ENCODE measurements at places on chromosomes 7 and 10.

GRCh38 chr10:24390146-24390700, 181.3 kb downstream of the KIAA1217 start:
- no peak for DNase-seq

DNA sequence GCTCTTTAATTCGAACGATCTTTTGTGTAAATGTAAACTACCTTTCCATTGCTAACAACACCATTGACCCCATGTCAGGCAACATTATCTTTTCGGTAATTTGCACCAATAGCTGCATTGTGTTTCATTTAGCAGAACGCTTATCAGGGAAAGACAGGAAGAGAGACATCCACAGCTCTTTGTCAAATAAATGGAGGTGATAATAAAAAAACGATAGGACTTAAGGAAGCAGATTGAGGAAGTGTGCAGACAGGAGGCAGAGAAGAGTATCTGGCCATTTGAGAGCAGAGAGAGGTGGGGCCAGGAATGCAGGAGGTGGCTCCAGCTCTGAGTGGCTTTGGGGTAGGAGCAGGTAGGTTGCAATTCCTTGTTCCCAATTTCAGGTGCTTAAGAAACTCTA, 37.5 kb upstream of the ADARB2 start:
- no peak for DNase-seq

GRCh38 chr7:114766041-114766356, 155.9 kb upstream of the MDFIC start:
- DNase-seq: no peak

GRCh38 chr10:114064151-114065048, 20.7 kb downstream of the ADRB1 start:
- DNase-seq: no peak

- DNase-seq: no peak
Measured at GRCh38 chr7:27652518-27652917, 10.2 kb downstream of the HIBADH start.

DNA sequence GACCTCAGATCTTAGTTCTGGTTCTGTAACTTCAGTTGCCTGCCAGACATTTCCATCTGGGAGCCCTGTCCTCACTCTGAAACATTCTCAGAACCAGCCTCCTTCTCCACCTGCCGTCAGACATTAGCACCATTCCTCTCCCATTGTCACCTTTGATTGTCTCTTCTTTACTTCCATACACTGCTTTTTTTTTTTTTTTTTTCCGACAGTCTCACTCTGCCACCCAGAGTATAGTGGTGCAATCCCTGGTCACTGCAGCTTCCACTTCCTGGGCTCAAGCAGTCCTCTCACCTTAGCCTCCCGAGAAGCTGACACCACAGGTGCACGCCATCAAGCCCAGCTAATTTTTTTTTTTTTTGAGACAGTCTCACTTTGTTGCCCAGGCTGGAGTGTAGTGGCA, 21.1 kb upstream of the HIPK2 start:
- DNase-seq: no peak

DNA sequence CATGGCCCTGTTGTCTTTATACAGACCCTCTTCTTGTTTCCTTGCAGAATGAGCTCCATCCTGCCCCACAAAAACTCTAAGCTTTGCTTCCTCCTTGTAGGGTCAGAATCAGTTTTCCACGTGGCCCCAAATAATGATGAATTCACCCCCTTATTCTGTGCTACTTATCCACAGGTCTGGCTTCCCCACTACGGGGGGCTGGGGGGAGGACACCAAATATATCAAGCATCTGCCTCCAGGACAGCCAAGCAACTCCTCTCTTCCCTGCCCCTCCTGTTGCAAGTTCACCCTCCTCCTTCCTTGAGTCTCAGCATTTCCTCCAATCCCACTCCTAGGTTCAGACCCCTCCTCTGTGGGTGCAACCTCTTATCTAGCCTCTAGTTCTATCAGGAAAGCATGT, 743.3 kb downstream of the GRID1 start:
- no peak for DNase-seq

DNA sequence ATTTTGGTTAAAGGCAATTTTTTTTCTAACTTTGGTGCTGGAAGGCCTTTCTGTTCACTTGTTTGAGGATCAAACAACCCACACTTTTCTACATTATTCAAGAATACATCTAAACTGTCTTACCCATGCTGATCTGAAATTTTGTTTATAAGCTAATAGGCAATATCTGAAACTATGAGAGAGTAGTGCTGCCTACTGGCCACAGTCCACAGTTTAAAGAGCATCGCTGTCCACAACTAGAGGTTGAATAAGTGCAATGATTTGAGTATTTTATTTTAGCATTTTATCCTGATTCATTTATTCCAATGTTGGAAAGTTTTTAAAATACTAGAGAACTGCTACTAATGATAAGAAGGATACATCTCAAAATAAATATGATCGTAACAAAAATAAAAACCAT, 306.9 kb downstream of the ELMO1 start:
- DNase-seq: no peak

- no peak for DNase-seq
Measured at GRCh38 chr10:24826009-24826408, 102.3 kb upstream of the ARHGAP21 start.

DNA sequence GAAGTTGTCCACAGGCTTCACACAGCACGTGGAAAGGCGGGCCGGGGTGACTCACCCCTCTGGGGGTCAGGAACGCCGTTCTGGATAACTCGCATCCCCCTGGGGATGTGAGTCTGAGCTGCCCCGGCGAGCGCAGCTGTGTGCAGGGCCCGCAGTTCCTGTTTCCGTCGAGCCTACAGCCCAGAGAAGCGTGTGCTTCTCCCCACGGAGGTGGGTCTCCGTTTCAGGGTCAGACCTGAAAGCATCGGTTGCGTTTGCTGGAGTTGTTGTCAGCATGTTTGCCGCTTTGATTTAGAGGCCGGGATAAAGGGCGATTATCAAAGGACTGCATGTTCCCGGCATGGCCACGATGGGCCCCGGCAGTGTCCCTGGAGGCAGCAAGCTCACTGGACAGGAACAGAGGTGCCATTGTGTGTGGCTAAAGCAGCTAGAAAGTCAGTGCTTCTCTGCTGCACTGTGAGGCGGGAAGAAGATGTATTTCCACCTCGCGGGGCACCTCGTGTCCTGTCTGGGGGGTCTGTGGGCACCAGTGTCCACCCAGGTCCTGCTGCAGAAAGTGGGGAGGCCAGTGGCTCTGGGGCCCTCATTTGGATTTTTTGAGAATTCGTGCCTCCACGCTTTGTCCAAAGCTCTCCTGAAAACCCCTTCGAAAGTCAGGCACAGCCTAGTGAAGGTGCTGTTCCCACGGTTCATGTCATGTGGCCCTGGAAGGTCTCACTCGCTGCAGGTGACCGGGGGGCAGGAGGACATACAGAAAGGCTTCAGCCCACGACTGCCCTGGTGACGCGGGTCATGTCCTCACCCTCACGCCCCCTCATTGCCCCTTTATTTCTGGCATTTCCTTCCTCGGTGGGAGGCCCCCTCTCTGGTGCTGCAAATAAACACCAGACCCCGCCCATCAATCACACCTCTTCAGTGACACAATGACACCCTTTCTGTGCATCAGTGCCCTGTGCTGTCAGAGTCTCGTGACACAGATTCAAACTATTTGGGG, 27.4 kb upstream of the GDI2 start:
- peak; percentile 67 for DNase-seq

DNA sequence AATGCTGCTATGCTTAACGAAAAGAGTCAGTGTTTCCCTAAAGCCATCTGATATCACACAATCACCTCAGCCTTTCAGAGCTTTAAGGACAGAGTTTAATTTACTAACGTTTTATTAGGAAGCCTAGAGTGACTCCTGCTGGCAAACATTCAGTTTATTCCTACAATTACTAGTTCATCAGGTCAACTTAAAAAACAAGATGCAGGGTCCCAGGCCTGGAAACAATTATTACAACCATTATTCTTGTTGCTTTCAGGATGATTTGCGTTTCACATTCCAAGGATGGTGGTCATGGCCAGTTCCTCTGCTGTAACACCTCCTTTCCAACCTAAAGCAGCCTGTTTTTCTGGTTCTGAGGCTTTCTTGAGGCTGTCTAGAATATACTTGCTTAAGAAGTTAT, 1.5 kb upstream of the FAM53B start:
- no peak for DNase-seq

- DNase-seq: no peak
Measured at GRCh38 chr7:11009631-11010030, 36.0 kb downstream of the PHF14 start.

Data from anterior cingulate cortex (tissue), 58 donors.